ENCODE measurements at places on chromosomes 12 and 14. TPM values are rescaled to one million over a fixed set of nuclear protein-coding genes. Genes with fewer than 3 reads are reported as not detected.

The MUCL1 gene
- not detected for polyA plus RNA-seq

The NRXN3 gene
- polyA plus RNA-seq: 1.7 TPM

The CMA1 gene
- 0.35 TPM for polyA plus RNA-seq

The SLC6A15 gene
- 2.6 TPM for polyA plus RNA-seq

The RAPGEF3 gene
- 23.2 TPM for polyA plus RNA-seq

The SYCP3 gene
- polyA plus RNA-seq: 0.07 TPM

The HEATR5A gene
- 8.9 TPM for polyA plus RNA-seq

The DEGS2 gene
- 41.8 TPM for polyA plus RNA-seq

The PSME2 gene
- polyA plus RNA-seq: 233 TPM

The MIP gene
- polyA plus RNA-seq: not detected

The TPH2 gene
- not detected for polyA plus RNA-seq

The TRMT61A gene
- polyA plus RNA-seq: 11.5 TPM

The PTPRO gene
- polyA plus RNA-seq: 0.14 TPM

The TAS2R8 gene
- not detected for polyA plus RNA-seq

The HPD gene
- 0.31 TPM for polyA plus RNA-seq

The SLCO1B3 gene
- polyA plus RNA-seq: 0.15 TPM

The GPR68 gene
- polyA plus RNA-seq: 4.8 TPM

All from esophagus (tissue), 2 donors.